ENCODE measurements at places on chromosomes 3 and 15.

GRCh38 chr15:32651229-32651837 lies 9.8 kb downstream of the SCG5 start:
- peak; percentile 73 for DNase-seq

DNA sequence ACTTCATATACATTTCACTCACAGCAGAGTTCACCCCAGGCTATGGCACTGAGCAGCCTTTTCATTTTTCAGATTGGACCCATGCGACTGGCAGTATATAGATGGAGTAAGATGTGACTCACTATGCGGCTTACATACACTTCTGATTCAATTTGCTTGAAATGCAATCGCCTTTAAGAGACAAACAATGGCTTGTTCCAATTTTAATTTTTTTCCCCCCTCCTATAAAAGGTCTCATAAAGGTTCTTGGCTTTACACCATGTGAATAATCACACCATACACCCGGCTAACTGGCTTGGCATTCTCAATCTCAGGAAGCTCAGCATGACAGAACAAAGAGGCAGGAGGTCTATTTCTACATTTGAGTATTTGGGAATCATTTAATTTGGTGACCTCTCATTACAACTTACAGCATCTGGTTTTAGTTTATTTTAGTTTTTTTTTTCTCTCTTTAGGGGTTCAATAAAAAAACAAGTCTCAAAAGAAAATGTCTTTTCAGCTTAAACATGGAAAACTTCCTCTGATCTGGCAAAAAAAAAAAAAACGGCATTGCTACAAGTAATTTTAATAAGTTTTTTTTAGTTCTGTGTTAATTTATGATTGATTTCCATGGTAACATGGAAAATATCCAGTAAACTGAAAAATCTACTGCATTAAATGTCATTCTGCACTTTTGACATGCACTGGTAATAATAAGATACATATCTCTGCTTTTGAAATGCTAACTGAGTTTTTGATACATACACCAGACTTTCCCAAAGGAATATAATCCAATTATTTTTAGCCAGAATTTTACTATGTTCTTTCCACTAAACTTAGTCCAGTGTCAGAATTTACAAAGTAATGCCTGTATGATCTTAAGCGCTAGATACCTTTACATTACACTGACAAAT lies 38.8 kb downstream of the GADL1 start:
- peak; percentile 80 for DNase-seq

DNA sequence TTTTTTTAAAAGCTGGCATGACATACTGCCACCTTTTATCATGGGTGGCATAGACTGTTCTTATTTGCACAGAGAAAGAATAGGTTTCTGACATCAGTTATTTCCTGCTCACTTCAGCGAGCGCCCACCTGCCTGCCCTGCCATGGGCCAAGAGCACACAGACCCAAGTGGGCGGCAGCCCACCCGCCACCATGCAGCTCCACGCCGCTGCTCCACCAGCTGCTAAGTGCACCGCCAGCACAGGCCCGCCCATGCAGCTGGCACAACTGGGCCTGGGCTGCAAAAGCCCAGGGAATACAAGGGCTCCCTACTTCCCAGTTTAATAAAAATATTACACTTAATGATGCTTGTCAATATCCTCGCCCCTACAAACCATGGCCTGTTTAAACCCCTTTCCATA lies 15.4 kb downstream of the ZNF148 start:
- DNase-seq: no peak

- DNase-seq: no peak
Measured at GRCh38 chr3:36379872-36380220, 458 bp upstream of the STAC start.

GRCh38 chr3:105545051-105545450 lies 178.3 kb downstream of the ALCAM start:
- DNase-seq: no peak

- no peak for DNase-seq
Measured at GRCh38 chr3:30648670-30649357, 42.4 kb downstream of the TGFBR2 start.

DNA sequence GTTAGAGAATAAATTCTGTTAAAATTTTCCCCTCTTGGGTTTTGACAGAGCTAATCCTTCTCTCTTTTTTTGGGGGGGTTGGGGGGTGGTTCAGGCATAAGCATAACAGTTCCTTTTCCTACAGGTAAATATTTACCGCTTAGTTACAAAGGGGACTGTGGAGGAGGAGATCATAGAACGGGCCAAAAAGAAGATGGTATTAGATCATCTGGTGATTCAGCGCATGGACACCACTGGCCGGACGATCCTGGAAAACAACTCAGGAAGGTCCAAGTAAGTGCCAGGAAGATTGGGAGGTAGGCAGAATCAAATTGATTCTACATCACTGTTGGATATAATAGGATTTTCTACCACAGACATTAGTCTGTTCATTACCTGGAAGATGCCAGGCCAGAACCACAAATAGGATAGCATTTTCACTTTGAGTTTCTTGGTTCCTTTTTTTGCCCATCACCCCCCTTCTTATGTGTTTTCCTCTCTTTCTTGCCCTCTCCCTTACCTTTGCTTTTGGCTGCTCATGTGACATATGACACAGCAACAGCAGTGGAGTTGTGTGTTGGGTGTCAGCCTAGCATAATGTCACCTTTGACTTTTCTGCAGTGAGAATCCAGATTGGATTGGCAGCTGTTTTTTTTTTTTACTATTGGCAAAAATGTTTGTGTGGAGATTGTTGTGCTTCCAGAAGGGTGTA lies 79.0 kb downstream of the CHD2 start:
- peak; percentile 63 for DNase-seq

DNA sequence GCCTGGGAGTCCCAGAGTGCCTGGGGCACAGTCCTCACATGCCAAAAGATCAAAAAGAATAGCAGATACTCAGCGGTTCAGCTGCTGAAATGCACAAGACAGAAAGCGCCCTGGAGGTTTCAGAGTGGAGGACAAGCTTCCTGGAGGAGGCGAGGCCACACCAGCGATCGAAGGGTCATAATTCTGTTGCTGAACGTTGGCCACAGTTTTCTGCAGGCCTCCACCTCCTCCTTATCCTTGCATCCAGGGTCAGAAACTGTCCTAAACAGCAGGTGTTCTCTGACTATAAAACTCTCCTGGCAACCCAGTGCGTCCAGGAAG lies 220.3 kb upstream of the LINGO1 start:
- no peak for DNase-seq

- DNase-seq: no peak
Measured at GRCh38 chr3:189531271-189531670, 99.9 kb upstream of the TP63 start.

- no peak for DNase-seq
Measured at GRCh38 chr3:115469649-115470048, 153.7 kb upstream of the GAP43 start.

DNA sequence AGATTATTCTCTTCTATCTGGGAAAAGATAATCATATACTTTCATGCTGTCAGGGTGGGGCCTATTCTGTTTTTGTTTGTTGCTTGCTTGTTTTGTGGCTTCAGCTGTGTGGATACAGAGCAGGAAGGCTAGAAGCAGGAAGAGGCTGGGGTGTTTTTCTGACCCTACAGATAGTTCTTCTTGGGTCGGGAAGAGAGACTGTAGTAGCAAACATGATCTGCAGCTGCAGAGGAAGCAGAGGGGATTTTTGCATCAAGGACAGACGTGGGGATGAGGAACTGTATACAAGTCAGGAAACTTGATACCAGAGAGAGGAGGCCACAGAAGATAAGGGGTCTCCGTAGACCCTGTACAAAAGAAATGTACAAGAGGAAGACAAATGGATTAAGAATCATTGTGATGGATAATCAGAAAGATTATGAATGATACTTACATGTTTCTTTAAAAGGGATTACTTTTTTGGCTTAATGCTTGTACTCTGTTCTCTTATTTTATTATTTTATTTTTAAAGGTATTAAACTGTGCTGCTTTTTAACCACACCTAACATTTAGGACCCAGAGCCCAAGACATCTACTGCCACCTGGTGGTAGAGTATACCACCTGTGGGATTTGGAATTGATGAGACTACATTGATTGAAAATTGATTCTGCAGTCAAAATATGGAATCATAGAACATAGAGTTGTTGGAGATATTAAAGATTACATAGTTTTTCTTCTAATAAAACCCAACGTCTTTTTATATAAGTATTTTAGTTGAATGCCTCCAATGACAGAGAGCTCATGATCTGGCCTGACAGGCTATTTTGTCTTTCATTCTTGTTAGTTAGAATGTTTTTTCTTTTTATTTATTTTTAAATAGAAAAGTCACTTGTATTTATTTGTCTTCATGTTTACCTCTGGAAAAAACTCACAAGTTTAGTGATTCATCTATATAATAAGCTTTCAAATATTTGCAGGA lies 87.3 kb upstream of the ROPN1 start:
- DNase-seq: peak; percentile 56

DNA sequence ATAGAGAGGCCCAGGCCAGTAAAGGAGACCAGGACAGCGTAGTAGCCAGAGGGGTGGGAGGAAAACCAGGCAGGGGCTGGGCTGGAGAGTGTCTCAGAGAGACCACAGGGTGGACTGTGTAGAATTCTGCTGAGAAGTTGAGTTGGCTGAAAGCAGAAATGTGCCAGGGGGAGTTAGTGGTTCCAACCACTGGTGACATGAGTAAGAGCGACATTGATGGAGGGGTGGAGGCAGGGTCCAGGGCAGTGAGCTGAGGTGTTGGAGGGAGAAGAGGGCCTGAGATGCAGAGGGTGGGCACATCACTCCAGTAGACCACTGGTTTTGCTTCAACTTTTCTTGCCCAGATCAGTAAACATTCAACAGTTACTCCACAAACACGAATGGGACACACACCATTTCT lies 106.5 kb downstream of the ASB7 start:
- DNase-seq: no peak

DNA sequence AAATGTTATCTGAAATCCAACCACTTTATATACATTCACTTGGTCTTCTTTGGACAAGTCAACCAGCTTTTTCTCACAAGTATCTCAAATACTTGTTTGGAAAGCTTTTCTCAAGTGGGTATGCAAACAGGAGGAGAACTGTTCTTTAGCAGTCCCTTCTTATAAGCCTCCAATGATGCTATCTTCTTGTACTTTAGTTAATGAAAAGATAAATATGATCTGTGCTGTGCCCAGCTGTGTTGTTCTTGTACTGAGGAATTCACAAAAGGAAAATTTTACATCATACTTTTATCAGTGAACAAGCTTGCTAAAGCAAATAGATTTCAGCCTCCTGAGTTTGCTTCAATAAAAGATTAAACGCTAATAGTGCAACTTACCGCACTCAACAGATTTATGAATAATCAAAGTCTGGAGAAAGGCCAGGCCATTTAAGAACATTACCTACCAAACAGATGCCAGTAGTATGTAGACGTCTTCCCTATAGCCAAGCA lies 395.2 kb downstream of the MECOM start:
- DNase-seq: no peak

DNA sequence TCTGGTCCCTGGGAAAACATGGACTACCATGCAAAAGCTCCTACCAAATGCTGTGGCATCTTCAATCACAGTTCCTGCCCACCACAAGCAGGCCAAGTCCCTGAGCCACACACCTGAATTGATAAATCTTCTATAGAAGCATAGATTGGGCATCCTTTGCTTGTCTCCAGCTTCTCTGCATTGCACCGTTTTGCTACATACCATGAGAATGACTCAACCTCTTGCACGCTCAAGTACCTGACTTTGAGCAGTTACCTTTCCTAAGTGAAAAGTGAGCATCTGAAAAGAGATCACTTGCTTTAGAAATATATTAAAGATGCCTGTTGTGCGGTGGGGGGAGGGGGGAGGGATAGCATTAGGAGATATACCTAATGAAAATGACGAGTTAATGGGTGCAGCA lies 31.3 kb downstream of the GATM start:
- no peak for DNase-seq
